ENCODE measurements at places on chromosomes 1 and 21. TPM values are rescaled to one million over a fixed set of nuclear protein-coding genes. Genes with fewer than 3 reads are reported as not detected.

GRCh38 chr21:44483288-44484237 is 28.3 kb downstream of the LRRC3 start:
- no peaks in the 10 kb centered on the region for H3K27me3 ChIP-seq
- H3K4me3 ChIP-seq: no peak overlapping the region
- H3K36me3 ChIP-seq: no peaks in the 10 kb centered on the region
- H3K27ac ChIP-seq: no peak overlapping the region
- no peak for DNase-seq

GRCh38 chr1:194040496-194040895 is 854.1 kb upstream of the B3GALT2 start:
- peaks cover 5% of the 10 kb centered on the region for H3K4me1 ChIP-seq
- H3K36me3 ChIP-seq: peaks cover under 1% of the 10 kb centered on the region
- no peaks in the 10 kb centered on the region for H3K27me3 ChIP-seq
- H3K4me3 ChIP-seq: no peak overlapping the region
- DNase-seq: no peak

RYR2 gene
- total RNA-seq: not detected

RNF11 gene
- 37.5 TPM for total RNA-seq
